ENCODE measurements at places on chromosomes 4 and X. TPM values are rescaled to one million over a fixed set of nuclear protein-coding genes. Genes with fewer than 3 reads are reported as not detected.

Gene CT45A3
- total RNA-seq: not detected

Gene TMEM144
- 3.5 TPM for total RNA-seq

Gene CTAG1A
- total RNA-seq: not detected

Gene IL13RA2
- total RNA-seq: 2.3 TPM

Gene TMEM150C
- 2.9 TPM for total RNA-seq

Gene SFRP2
- total RNA-seq: not detected

Gene MPC1L
- not detected for total RNA-seq

Gene SPATA4
- total RNA-seq: not detected

Gene SULT1B1
- total RNA-seq: not detected

Gene PSAPL1
- total RNA-seq: 0.07 TPM

Gene STATH
- not detected for total RNA-seq

Gene DRD5
- not detected for total RNA-seq

Gene HDAC6
- 30.8 TPM for total RNA-seq

Gene PDZD4
- total RNA-seq: 0.17 TPM

Gene RTL5
- 0.94 TPM for total RNA-seq

Gene F11
- not detected for total RNA-seq

Gene GPR82
- not detected for total RNA-seq

Gene REELD1
- not detected for total RNA-seq

Gene CITED1
- total RNA-seq: not detected

Gene WDR17
- 0.17 TPM for total RNA-seq

Gene SERPINA7
- not detected for total RNA-seq

Gene PRKG2
- total RNA-seq: 0.51 TPM

Gene FAM9A
- not detected for total RNA-seq

Gene AWAT2
- total RNA-seq: not detected

Gene PASD1
- not detected for total RNA-seq

Gene CLTRN
- total RNA-seq: 3.3 TPM

Gene CHIC2
- total RNA-seq: 19.2 TPM

Gene CYP4V2
- total RNA-seq: 8.7 TPM

Gene KCTD8
- not detected for total RNA-seq

Gene CSAG2
- not detected for total RNA-seq

Gene DKK2
- total RNA-seq: 0.40 TPM

Gene HSFX1
- 0.51 TPM for total RNA-seq

Gene PDLIM3
- 8.5 TPM for total RNA-seq

Gene TLR2
- total RNA-seq: 13.8 TPM

Gene DDIT4L
- 3.1 TPM for total RNA-seq

Gene CLDN22
- total RNA-seq: not detected

Gene IL2
- not detected for total RNA-seq

Gene FGG
- not detected for total RNA-seq

Gene HHIP
- 1.7 TPM for total RNA-seq

Gene TEX13B
- not detected for total RNA-seq

Gene WNK3
- 1.4 TPM for total RNA-seq

Gene CYP2U1
- 5.5 TPM for total RNA-seq

All from epithelial cell of proximal tubule (primary cell).